Cortex of kidney (tissue), 1 donor: ENCODE measurements at places on chromosomes 11 and 22.
A peak's percentile ranks its signal among the peaks of the same experiment; 100 is the strongest.

DNA sequence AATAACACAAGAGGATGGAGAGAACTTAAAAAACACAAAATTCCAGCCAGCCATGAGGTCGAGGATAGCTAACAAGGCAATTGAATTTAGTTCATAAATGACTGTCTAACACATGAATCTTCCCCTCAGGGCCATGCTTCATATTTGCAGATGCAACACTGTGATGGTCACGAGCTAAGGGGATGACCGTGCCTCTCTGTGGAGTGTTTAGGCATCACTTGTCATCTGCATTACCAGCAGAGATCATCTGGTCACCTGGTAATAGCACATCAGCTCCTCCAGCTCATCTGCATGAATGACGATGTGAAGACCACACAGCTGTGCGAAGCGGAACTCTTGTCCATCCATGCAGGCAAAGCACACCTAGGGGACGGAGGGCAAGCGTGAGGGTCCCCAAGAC lies 20.9 kb upstream of the SLC25A1 start:
- DNase-seq = no peak

GRCh38 chr11:19181531-19182261 lies 20.1 kb downstream of the CSRP3 start:
- DNase-seq = no peak

GRCh38 chr11:47524291-47524874 lies 28.5 kb downstream of the CELF1 start:
- no peak for DNase-seq

DNA sequence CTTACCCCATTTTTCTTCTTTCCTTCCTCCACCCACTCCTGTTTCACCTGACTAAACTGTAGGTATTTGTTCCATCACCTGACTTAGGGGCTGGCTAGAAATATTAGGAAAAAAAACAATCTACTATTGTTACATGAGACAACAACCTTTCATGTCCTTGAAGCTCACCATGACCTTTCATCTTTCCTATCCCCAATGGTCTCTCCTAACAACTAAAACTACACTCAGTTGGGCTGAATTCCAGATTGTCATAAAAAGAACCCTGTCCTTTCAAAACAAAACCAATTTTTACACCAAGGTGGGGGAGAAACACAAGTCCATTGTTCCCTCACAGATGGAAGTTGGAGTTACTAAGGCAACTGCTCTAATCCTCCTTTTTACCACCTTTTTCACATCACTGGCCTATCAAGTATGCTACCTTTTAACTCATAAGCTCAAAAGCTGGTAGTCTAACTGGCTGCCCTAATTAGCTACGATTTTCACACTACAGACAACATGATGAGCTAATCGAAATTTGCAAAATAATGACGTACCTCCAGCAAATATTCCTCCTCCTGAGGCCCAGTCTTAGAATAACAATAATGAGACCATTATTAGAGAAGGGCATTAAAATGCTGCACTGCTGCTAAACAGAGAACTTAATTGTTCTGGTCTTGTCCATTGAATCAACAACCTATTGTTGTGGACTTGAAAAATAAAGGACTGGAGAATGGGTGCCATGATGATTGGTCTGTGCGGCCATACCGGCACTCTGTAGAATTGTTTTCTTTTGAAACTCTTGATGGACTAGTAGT lies 46.5 kb upstream of the SOX6 start:
- DNase-seq = no peak

- DNase-seq = no peak
Measured at GRCh38 chr11:71566081-71566620, 788 bp downstream of the KRTAP5-10 start.

- DNase-seq = no peak
Measured at GRCh38 chr11:63915961-63916836, 765 bp downstream of the RCOR2 start.

- no peak for DNase-seq
Measured at GRCh38 chr11:117423046-117423575, 95.5 kb downstream of the CEP164 start.

- DNase-seq = no peak
Measured at GRCh38 chr11:64241491-64242374, 838 bp downstream of the FKBP2 start.

DNA sequence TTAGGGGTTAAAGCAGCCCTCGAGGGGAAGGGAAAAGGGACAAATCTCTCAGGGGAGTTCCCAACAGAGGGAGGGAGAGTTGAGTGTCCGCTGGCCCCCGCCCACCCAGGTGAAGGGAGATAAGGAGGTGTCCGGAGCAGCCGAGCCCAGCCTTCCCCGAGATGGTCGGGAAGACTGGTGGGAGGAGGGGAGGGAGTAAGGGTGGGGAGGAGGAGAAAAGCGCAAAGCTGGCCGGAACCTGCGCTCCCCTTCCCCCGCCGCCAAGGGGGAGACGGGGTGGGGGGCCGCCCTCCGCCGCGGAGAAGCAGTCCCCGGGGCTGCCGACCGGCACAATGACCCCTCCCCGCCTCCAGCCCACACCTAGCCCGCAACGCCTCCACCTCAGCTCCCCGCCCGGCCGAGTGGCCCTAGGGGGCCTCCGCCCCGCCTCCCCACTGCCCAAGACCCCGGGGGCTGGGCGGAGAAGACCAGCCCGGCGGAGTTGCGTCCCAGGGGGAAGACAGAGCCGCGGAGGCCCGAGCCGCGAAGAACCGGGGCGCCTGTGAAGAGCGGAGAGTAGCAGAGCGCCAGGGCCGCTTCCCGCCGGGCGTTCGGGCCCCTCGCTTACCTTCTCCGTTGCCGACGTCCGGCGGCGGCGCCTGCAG lies 479 bp downstream of the RSF1 start:
- no peak for DNase-seq

DNA sequence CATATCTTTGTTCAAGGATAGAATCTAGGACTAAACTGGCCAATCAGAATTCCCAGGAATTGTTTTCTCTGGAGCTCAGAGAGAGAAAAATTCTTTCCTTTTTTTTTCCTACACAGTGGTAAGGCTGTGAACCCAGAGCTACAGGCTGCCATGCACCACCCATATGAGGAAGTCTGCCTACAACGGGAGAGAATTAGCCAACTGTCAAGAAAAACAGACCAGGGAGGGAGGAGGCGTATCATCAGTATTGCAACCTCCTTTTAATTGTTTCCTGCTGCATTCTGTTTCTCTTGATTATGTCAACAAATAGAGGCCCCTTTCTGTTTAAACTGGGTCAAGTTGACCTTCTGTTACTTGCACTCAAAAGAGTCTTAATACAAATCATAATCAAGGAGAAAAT lies 176.5 kb upstream of the UBASH3B start:
- no peak for DNase-seq

- DNase-seq = no peak
Measured at GRCh38 chr22:45430871-45431270, 17.4 kb downstream of the RIBC2 start.

- no peak for DNase-seq
Measured at GRCh38 chr11:1051356-1052132, 15.0 kb upstream of the MUC6 start.

- DNase-seq = no peak
Measured at GRCh38 chr11:76119779-76120178, 86.5 kb downstream of the WNT11 start.

DNA sequence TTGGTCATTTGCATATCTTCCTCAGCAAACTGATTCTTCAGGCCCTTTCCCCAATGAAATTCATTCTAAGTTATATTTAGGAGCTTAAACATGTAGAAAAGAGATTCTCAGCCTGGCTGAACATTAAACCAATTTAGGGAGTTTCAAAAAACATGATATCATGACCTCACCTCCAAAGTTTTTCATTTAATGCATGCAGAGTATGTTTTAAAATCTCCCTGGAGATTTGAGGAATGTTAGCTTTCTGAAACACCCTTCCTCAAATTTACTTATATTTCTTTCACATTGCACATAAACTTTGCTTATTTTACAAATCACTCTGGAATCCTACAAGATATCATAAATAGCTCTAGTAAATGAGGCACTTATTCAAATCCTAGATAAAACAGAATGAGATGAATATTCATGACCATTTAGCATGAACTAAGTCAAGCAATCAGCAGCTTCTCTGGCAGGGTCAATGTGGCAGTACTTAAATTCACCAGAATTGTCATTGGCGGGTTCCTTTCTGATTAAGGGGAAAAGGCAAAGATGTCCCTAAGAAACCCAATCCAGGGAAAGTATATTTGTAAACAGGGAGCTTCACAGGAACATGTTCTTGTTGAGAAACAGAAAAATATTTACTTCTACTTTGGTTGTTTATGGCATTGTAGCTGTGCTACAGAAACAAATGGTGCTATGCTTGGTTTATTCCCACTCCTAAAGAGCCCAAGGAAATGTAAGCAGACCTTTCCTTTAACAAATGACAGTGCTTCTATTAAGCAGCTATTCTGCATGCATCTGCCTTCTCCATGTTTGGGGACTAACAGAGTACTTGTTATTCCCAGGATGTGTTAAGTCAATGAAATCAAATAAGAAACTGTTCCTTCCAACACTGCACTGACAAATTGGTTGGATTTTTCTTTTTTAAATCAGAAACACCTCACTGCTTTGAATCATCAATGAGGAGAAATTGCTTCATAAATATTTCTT lies 162.3 kb downstream of the C11orf87 start:
- DNase-seq = no peak

GRCh38 chr11:23688411-23688810 lies 808.4 kb upstream of the LUZP2 start:
- no peak for DNase-seq

GRCh38 chr11:20621679-20622078 lies 22.3 kb downstream of the SLC6A5 start:
- DNase-seq = no peak

DNA sequence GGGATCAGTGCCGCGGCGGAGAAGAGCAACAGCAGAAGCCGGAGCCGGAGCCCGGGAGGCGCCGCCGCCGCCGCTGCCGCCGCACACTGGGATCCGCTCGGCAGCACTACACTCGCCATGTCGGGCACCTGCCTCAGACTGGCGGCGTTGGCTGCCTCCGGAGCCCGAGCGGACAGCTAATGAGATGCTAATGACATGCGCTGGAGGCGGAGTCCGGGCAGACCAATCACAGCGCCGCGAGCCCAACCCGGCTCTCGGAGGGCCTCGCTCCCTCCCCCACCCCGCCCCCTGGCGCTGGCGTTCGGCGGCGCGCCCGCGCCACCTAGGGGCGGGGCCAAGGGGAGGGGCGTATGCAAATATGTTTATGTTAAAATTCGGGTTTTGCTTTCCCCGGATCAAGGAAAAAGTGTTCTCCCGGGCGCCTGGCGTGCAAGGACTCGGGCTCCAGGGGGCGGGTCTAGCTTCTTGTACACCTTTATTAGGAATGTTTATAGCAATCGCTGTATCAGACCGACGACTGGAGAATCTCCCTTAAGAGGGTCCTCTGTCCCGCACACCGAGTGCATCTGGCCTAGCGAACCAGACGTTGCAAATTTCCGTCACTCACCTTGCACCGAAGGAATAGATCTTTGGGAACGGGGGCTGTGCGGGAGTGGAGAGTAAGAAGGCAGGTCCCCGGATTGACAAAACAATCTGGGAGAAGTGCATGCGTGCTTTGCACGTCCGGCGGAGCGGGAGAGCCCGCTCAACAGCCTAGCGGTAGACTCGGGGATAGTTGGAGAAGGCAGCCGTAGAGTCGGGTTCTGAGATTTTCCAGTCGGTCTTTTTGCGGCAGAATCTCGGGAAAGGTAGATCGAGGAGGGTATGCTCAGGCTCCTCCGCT lies at the start of gene CADM1:
Gene CADM1 (minus strand): TSS at position 140 of the 883 bp plus-strand sequence.
- DNase-seq = peak; percentile 51

GRCh38 chr22:20037419-20037818 lies 16.5 kb downstream of the TANGO2 start:
- no peak for DNase-seq

DNA sequence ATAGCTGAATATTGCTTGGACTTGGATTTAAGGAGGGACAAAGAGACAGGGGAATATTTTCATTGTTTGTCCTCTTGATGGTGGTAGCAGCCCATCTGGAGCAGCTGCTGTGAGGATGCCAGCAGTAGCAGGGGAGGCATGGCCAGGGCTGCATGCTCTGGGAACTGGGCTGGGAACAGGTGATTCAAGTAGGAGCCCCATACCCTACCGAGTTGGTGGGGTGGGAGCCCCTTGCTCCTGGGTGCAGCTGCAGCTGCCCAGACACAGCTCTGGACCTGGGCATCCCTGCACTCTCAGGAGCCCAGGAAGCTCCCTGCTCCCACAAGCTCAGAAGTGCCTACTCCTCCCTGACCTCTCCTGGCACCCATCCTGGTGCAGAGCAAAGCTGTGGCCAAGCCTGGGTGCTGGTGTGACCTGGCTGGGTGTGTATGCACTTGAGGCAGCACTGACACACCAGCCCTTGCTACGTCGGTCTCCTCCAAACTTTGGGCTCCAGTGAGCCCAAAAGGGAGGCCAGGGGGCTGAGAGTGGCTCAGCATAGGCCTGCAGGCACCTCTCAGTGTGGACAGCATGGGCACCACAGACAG lies 341.8 kb upstream of the CCDC179 start:
- no peak for DNase-seq

DNA sequence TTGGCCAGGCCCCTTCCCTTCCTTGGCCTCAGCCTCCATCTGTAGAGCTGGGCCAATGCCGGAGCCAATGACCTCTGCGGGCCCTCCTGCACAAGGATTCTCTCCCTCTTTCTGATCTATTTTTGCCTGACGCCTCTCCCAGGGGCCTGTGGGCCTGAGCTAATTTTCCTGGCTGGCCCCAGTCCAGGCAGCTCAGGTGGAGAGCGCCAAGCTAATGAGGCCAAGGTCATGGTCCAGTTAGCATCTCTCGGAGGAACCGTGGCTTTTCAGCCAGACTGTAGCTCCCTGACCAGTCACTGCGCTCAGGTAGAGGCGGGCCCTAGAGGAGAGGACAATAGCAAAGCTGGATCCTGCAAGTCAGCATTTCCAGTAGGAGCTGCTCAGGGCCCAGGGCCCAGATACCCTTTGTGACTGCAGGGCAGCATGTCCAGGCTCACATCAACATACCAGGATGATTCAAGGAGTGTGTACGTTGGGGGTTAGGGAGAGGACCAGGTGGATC lies 43.5 kb downstream of the APOL3 start:
- DNase-seq = no peak

DNA sequence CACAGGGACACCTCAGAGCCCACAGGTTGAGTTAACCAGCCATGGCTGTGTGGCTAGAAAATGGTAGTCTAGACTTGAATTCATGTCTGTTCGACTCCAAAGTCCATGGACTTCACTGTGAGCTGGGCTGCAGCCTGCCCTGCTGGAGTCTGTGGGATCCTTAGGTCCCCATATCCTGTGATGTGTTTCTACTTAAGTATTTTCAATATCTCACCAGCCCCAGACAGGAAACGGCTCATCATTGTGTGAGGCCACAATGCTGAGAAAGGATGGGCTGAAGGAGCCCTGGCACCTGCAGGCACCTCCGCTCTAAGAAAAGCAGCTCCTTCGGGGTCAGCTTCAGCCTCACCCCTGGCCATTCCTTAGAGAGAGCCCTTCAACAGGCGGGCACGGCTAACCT lies 93.1 kb downstream of the NAT10 start:
- no peak for DNase-seq

- DNase-seq = no peak
Measured at GRCh38 chr22:24812950-24813775, 7.2 kb downstream of the SGSM1 start.
